ENCODE measurements at places on chromosomes 3 and 15.
A peak's percentile ranks its signal among the peaks of the same experiment; 100 is the strongest.

DNA sequence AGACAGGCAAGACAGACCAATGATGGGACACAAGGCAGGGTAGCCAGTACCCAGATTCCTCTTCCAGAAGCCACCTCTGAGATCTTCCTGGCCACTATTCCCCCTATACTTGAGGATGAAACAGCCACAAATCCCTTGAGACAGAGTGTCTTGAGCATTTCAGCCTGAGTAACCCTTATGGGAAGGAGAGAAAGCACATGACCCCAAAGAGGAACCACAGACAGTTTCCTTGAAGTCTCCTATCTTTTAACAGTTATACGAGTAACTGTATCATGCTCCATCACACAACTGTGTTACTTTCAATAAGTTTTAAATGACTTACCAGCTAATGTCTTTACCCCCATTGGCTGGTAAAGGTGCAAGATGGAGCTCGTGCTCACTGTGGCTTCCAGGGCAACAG lies 9.3 kb downstream of the VIPR1 start:
- no peaks in the 10 kb centered on the region for H3K4me1 ChIP-seq
- H3K27ac ChIP-seq, result no peak overlapping the region
- no peaks in the 10 kb centered on the region for H3K27me3 ChIP-seq
- H3K36me3 ChIP-seq, result no peaks in the 10 kb centered on the region
- no peak overlapping the region for H3K4me3 ChIP-seq
- no peak for DNase-seq

DNA sequence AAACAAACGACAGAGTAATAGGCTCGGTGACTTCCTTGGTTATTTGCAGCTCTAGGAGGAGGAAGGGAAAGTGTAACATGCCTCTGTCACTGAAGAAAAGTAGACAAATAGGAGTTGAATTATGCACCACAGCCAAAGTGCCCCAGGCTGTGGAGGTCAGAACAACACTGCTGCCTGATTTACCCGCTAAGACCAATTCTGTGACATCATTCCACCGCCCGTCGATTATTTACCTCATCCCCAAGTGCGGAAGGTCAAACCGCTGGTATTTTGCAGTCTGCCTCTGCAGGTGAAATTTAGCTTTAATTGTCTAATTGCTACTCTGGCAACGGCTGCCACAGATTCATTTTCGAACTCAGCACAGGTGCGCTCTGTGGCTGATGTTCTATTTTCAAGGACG lies 106.3 kb upstream of the PRICKLE2 start:
- DNase-seq, result no peak
- H3K27me3 ChIP-seq, result no peaks in the 10 kb centered on the region
- H3K4me1 ChIP-seq, result peaks cover 24% of the 10 kb centered on the region

DNA sequence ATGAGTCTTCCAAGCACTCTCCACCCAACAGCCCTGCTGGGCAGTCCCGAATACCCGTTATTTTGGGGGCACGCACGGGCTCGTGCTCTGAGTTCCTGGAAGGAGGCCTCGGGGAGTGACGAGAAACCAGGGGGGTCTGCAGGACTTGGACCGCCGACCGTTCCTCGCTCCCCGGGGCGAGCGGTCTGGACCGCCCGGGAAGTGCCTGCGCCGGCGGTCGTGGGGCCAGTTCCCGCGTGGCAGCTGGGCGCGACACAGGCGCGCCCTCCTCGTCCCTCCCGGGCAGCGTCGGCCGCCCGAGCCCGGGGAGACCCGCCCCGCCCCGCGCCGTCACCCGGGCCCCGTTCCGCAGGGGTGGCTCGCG lies 387 bp downstream of the GNB4 start:
- H3K4me3 ChIP-seq, result peak overlapping the region; percentile 99
- H3K4me1 ChIP-seq, result peaks cover 30% of the 10 kb centered on the region
- peak; percentile 76 for DNase-seq
- H3K27me3 ChIP-seq, result no peaks in the 10 kb centered on the region
- H3K36me3 ChIP-seq, result peaks cover 25% of the 10 kb centered on the region
- peak overlapping the region; percentile 95 for H3K27ac ChIP-seq

DNA sequence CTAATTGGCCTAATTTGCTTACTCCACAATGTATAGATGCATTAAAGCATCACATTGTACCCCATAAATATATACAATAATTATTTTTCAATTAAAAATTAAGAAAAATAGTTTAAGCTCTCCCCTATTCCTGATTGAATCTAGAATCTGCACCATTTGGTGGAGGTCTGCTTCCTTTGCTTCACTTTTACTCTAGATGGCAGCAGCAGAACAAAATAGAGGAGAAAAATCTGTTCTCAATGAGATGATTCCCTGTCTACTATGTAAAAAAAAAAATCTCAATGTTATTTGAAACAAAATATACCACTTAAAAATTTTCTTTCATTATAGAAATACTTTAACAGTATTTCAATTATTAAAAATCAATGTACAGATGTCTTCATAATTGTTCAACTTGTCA lies 109.6 kb upstream of the FXR1 start:
- no peak for DNase-seq
- no peaks in the 10 kb centered on the region for H3K36me3 ChIP-seq
- no peaks in the 10 kb centered on the region for H3K4me1 ChIP-seq
- no peak overlapping the region for H3K4me3 ChIP-seq
- H3K27ac ChIP-seq, result no peak overlapping the region
- no peaks in the 10 kb centered on the region for H3K27me3 ChIP-seq

DNA sequence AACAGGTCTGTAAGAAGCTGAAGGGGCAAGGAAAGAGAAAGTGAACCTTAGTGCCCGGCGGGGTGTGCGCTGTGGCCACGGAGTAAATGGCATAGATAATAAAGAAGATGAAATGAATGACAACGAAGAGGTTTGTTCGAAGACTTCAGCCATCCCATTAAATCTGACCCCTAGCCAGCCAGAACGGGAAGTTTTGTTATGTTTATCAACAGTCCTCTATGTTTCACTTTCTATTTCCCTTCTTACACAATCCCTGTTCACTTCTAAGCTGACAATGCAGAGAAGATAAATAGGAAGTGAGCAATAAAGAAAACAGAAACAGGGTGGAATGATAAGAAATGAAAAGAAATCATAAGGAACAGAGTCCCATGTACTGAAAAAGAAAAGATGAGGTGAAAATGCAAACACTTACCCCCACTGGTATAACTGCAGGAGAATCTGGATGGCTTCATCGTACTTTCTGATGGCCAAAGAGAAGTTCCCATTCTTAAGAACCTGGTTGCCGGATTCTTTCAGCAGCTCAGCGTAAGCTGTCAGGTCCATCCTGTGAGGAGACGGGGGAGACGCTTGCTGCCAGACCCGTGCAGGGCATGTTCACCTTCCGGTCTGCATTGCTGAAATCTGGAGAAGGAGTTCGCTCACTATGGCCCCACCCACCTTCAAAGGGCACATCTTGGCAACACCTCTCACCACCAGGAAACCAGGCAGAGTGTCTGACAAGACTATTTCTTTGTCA lies 36.8 kb downstream of the TRANK1 start:
- no peaks in the 10 kb centered on the region for H3K27me3 ChIP-seq
- DNase-seq, result peak; percentile 52
- peak overlapping the region; percentile 53 for H3K27ac ChIP-seq
- H3K4me1 ChIP-seq, result peaks cover 9% of the 10 kb centered on the region

DNA sequence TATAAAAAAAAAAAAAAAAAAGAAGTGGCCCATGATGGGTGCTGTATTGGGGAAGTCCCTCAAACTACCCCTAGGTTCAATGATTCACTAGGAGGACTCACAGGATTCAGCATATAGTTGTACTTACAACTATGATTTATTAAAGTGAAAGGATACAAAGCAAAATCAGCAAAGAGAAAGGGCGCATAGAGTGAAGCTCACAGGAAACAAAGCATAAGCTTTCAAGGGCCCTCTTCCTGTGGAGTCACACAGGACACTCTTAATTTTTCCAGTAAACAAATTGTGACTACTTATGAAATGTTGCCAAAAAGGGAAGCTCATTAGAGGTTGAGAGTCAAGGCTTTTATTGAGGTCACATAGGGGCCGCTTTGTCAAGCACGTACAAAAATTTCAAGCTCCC lies 153.7 kb upstream of the GAP43 start:
- no peaks in the 10 kb centered on the region for H3K36me3 ChIP-seq
- H3K4me1 ChIP-seq, result no peaks in the 10 kb centered on the region
- no peak for DNase-seq
- no peak overlapping the region for H3K4me3 ChIP-seq
- no peaks in the 10 kb centered on the region for H3K27me3 ChIP-seq
- no peak overlapping the region for H3K27ac ChIP-seq

DNA sequence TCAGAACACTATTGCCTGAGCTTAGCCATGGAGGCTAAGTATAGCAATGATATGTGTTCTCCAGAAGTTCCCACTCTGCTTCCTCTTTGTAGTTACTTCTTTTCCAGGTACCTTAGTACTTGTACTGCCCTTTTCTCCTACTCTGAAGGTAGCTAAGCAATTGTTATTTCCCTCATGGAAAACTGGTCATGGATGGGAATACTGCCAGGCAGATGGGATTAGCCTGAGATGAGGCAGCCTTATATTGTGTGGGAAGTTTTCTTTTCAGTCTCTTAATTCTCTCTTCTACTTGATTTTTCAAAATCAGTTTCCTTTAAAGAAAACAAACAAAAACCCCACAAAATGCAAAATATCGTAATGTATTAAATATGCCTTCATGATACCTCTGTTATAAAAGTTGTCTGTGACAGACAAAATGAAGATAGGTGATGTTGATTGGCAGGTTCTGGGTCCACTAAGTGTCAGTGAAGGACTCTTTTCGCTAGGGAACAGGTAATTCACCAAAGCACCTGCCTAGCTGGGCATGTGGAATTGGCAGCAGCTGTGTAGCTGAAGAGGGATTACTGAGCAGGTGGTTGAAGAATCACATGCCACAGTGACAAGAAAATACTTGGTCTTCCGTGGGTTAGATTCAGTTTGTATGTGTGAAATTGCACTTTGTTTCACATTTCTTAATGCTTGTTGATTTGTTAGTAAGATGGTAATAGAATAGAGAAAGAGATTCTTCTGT lies 4.1 kb downstream of the ZNF609 start:
- no peak for DNase-seq
- H3K4me1 ChIP-seq, result peaks cover 21% of the 10 kb centered on the region
- H3K27me3 ChIP-seq, result no peaks in the 10 kb centered on the region
- no peak overlapping the region for H3K4me3 ChIP-seq
- H3K27ac ChIP-seq, result no peak overlapping the region

GRCh38 chr15:30043211-30043655 lies 39.5 kb upstream of the GOLGA8J start:
- H3K27ac ChIP-seq, result no peak overlapping the region
- no peaks in the 10 kb centered on the region for H3K36me3 ChIP-seq
- H3K27me3 ChIP-seq, result no peaks in the 10 kb centered on the region
- H3K4me1 ChIP-seq, result peaks cover 18% of the 10 kb centered on the region

DNA sequence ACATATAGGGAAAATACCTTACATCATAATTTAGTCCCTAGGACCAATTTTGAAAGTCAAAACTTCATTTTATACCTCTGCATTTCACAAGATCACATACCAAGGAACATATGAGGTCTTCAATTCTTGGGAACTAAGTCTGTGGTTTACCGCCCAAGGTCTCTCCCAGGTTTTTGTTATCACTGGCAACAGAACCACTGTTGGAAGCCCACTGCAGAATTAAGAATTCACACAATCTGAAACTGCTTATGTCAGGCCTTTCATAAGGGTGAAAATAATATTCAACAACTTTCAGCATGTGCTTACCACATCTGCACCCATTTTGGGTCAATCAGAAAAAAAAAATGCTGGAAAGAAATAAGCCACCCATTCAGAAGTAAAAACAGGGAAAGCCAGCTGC lies 107.2 kb upstream of the MME start:
- DNase-seq, result no peak
- H3K4me3 ChIP-seq, result no peak overlapping the region
- no peaks in the 10 kb centered on the region for H3K27me3 ChIP-seq
- H3K4me1 ChIP-seq, result no peaks in the 10 kb centered on the region
- no peaks in the 10 kb centered on the region for H3K36me3 ChIP-seq
